ENCODE measurements at places on chromosomes 1 and 21.

GRCh38 chr1:82073659-82074058 is 272.9 kb downstream of the ADGRL2 start:
- no peak for DNase-seq

DNA sequence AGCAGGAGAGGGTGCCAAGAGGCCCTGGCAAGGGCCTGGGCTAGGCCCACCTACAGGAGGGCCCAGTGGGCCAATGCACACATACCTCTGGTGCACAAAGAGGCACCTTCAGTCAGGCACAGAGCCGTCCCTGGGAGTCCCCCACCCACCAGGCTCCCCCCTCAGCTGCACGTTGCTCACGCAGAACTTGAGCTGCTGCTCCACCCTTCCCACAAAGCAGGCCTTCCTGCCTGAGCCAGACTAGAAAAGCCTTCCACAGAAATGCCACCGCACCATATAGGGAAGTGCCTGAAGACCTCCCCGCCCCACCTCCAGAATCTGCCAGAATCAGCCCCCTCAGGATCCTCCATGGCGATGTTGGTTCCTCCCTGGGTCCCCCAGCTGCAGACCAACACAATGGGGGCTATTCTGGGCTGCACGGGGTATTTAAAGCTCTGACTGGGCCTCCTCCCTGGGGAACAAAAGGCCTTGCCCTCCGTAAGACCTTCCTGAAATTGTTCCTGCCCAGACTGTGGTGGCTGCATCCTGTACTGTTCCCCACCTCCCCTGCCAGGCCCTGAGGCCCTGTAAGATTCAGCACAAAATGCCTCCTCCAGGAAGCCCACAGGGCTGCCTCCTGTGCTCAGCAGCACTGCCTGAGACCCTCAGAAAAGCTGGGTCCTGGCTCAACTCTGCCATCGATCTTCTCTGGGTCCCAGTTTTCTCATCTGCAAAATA is 27.2 kb downstream of the HSPG2 start:
- no peak for DNase-seq

- DNase-seq: no peak
Observed at GRCh38 chr1:161111527-161111926, 6.3 kb downstream of the PFDN2 start.

- DNase-seq: no peak
Observed at GRCh38 chr1:15742339-15742801, at the start of gene TMEM82. TMEM82 (plus strand) TSS chr1:15742499; CDS start chr1:15742560, 61 bp downstream.

DNA sequence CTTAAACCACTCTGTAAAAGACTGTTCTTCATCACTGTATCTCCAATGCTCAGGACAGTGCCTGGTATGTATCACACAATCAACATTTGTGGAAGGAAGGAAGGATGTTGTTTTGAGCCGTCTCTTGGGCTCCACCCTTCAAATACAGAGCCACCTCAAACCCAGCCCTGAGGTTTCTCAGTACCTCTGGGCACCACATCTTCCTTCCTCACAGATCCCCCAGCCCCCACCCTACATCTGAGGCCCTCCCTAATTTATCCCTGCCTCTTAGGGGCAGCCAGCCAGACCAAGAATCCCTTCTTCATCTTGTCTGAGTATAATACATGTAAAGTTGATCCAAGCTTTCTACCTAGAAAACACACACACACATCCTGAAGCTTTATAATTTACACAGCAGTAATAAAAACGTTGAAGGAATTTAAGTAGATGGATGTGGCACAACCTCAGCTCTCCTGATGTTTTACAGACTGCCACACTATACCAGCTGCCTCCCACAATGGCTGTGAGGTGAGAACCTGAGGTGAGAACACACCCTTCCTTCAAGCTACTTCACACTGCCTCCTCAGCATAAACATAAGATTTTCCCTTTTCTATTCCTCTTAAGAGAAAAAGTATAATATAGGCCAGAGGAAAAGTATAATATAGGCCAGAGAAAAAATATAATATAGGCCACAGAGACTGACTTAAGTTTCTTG is 48.5 kb downstream of the CDC7 start:
- peak; percentile 13 for DNase-seq

- no peak for DNase-seq
Observed at GRCh38 chr1:153217212-153217611, at the start of gene PRR9. PRR9 (plus strand) TSS chr1:153217584; CDS start chr1:153218145, 561 bp downstream.

DNA sequence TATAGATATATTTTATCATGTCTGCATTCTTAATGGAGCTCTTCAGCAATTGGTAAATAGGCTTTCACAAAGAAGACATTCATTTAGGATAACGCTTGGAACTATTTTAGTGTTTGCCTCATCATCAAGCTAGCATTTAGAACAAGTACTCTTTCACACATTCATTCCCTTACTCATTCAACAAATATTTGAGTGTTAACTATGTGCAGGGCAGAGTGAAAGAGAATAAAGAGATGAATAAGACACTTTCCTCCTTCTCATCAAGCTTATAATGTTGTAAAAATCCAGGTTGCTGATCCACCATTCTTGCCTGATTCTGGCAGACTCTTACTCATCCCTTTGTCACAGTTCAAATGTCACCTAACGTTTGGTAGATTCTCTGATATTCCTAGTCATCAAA is 386.3 kb upstream of the BEND5 start:
- DNase-seq: no peak

GRCh38 chr1:158989424-158989823 is 20.3 kb upstream of the IFI16 start:
- no peak for DNase-seq

DNA sequence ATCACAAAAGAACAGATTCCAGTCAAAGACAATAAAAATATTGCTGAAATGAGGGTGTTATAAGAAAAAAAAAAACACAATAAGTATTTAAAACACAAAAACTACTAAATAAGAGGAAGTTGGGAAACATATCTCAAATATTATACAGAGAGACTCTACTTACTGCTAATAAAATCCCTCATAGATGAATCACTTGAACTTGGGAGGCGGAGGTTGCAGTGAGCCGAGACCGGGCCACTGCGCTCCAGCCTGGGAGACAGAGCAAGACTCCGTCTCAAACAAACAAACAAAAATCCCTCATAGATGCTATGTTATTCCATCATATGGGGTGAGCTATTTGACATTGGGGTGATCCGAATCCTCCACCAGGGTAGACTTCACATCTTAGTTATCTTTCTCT is 48.0 kb upstream of the ZNF281 start:
- DNase-seq: no peak

DNA sequence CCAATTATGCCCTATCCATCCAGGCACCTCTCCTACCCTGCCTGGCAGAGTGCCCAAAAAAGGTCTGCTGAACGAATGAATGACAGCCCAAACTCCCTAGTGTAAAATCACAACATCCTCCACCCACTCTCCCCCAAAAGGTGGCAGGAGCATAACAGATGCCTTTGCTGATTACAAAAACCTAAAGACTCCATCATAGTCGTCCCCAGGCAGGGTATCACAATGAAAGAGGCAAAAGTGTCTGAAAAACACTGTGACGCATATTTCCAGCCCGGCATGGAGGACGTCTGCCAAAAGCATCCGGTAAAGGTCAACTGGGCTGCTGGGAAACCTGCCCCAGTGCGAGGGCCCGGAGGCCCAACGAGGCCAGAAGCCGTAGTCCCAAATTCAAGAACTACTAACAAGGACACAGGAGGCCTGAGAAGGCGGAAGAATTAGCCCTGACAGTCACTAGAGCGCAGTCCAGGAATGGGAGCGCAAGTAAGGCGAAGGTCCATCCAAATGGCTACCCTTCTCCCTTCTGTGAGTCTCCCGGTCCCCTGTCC is 576 bp downstream of the SMIM12 start:
- DNase-seq: peak; percentile 3

DNA sequence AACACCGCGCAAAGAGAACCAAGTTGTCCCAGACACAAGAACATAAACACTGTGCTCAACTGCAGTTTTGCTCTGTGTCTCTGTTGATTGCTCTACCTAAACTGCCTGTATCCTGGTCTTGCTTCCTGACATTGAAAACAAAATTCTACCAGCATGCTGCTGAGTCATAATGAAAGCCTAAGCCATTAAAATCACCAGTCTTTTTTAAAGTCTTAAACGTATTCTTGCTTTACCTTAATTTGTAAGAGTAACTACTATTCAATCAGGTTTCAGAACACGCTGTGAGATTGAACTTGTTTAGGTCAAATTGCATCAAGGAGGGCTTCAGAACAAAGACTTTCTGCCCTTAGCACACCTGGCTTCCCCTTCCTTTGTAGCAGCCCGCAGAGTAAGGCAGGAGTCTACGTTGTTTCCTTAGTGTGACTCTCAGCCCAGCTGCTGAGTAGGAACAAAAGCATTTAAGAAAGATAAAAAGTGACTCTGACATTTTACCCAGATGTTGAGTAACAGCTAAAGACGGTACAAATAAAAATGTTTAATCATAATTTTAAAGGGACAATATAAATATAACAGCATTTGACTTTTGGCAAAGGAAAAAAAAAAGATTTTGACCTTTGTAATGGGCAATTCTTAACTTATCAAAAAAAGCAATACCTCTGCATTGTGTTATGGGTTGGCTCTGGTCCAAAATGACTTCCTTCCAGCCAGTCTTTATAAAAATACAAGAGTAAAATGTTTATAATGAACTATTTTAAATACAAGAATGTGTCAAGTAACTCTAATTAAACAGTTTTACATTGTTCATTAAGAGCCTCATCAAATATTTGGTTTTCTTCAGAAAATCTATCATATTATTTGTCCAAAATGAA is 186.9 kb upstream of the ADGRL4 start:
- DNase-seq: no peak

DNA sequence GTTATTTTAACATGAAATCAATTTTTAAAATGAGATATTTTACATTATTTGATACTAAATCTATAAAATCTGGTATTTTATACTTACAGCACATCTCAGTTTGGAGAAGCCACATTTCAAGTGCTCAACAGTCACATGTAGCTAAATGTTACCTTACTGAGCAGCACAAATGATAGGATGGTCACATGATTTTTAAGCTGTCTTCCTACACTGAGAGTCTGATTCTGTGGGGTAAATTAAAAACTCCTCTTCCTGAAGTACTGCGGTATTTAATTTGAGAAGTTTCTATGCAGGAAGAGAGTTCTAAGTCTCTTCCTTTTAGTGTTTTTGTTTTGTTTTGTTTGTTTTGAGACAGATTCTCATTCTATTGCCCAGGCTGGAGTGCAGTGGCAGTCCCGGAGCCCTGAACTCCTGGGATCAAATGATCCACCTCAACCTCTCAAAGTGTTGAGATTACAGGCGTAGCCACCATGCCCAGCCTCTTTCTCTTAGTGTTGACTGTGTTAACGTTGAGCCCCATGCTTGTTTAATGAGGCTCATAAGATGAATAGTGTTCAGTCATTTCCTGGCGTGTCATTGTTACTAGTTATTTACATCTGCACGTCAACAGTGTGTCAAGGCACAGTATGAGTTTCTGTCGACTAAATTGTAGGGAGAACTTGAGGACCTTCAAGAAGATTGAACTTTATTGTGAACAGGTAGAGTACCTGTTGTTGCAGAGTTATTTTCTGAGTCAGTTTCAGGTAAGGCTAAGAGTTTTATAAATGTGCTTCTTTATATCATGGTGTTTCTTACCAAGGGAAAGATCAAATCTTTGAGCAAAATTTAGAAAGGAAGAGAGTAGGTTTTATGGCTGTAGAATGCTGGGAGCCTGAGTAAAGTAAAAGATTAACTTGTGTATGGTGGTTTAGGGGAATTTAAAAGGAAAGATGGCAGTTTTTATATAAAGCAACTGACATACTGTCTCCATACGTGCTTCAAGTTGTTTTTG is 3.3 kb downstream of the CNST start:
- no peak for DNase-seq

- no peak for DNase-seq
Observed at GRCh38 chr1:29621826-29622435, 385.6 kb downstream of the PTPRU start.

GRCh38 chr1:205247130-205247921 is 19.6 kb downstream of the TMCC2 start:
- DNase-seq: no peak

DNA sequence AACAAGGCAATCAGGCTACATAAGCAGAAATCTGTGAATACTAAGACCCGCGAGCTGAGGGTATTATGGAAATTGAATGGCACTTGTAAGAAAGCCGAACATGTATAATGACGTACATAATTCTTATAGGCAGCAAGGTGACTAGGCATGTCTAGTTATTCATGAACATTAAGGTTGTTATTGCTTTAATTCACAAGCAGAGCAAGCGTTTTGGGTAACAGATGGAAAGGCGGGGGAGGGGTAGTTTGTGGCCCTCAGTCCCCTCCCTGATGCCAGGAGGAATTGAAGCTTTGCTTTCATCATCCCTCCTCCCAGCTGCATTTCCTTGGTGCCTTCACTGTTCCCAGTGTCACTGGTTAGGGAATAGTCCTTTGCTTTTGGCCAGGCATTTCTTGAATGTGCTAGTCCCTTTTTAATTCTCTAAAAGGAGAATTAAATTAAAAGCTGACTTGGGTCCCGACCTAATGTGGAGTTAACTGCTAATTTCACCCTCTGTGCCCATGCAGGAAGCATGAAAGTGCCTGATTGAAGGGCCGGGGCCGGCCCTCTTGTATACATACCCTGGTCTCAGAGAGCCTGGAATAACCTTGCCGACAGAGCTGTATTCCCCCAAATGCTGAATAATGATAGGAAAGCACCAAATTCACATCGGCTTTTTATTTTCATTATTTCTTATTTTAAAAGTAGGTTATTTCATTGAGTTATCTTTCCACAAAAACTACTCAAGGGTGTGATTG is 42.5 kb downstream of the RYR2 start:
- no peak for DNase-seq

- DNase-seq: no peak
Observed at GRCh38 chr1:226404063-226404903, 3.6 kb downstream of the PARP1 start.

GRCh38 chr1:172266528-172267174 is 153.8 kb upstream of the C1orf105 start:
- DNase-seq: no peak

DNA sequence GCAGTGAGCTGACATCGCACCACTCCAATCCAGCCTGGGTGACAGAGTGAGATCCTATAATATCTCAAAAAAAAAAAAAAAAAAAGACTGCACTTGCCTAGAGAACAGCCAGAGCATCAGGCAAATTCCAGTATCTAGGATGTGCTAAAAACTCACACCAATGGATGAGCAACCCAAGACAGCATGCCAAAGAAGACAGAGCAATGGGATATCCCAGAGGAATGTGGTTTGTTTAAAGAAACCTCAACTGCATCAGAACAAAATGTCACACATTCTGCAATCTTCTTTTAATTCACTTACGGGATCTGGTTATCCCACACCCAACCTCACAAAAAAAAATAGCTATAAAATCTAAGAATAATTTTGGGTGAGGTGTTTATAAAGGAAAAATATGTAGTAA is 7.3 kb downstream of the KCNH1 start:
- no peak for DNase-seq

GRCh38 chr1:93262645-93263044 is 82.1 kb downstream of the CCDC18 start:
- DNase-seq: no peak

GRCh38 chr1:57586842-57587241 is 163.0 kb upstream of the DAB1 start:
- no peak for DNase-seq

DNA sequence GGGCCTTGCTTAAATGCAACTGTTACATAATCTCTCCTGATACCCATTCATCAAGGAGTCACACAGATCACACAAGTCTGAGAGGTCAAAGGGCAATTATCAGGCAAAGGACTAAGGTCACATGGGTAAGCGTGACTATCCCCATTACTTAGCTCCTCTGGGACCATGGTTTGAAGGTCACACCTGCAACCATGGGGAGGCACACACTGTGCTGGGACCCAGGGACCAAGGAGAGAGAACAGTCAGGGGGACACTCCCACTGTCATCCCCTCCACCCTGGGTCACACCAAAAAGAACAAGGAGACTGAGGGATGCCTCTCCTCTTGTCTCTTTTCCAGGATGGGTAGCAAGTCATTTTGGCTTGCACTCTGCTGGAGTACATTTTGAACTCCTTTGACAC is 30.9 kb upstream of the CTBS start:
- no peak for DNase-seq

GRCh38 chr1:21872445-21873079 is 60.5 kb downstream of the LDLRAD2 start:
- DNase-seq: no peak
